NCI-H187 (cell line): ENCODE measurements at places on chromosomes 4 and X.

GRCh38 chr4:129358571-129358970, 262.6 kb downstream of the C4orf33 start:
- DNase-seq = no peak

DNA sequence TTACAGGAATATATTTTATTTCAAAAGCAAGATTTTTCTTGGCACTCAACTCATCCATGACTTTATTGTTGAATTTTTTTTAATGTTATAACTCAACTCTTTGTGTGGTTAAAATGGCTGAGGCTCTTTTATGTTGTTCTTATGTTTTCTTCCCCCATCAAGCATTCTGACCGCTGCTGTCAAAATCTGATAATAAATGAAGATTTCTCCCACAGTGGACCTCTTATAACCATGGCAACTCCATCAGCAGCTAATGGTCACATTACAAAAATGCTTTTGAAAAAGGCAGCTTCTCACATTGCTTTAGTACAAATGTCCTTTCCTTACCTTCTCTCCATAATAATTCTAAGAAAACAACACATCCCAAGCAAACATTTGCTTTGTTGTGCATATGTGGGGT, 96.0 kb upstream of the ATOH1 start:
- no peak for DNase-seq

- DNase-seq = no peak
Observed at GRCh38 chr4:44722001-44722400, 4.4 kb downstream of the GNPDA2 start.

GRCh38 chr4:107546638-107547037, 173.4 kb downstream of the PAPSS1 start:
- DNase-seq = no peak

- peak; percentile 37 for DNase-seq
Observed at GRCh38 chrX:149568701-149569296, 18.5 kb downstream of the MAGEA9B start.
